ENCODE measurements at places on chromosomes 11 and 22.

- DNase-seq: no peak
Measured at GRCh38 chr22:18947905-18948304, 11.8 kb upstream of the PRODH start.

GRCh38 chr11:125108469-125108868 is 3.0 kb downstream of the TMEM218 start:
- DNase-seq: no peak

DNA sequence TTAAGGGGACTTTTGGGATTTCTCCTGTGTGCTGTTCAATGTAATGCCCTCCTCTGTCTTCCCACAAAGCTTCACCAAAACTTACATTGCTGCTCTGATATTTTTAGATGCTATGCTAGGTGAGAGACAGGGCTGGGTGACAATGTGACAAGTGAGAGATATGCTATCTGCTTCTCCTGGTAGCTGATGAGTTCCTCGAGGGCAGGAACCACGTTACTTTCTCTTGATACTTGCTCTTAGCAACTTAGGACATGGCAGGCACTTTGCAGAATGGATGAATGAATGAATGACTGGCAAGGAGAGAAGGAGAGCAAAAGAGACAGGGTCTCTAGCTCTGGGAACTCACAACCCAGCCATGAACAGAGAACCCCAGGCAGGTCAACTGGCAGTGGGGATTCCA is 115.4 kb downstream of the C11orf58 start:
- no peak for DNase-seq

- no peak for DNase-seq
Measured at GRCh38 chr11:73245461-73245860, 26.7 kb upstream of the P2RY6 start.

DNA sequence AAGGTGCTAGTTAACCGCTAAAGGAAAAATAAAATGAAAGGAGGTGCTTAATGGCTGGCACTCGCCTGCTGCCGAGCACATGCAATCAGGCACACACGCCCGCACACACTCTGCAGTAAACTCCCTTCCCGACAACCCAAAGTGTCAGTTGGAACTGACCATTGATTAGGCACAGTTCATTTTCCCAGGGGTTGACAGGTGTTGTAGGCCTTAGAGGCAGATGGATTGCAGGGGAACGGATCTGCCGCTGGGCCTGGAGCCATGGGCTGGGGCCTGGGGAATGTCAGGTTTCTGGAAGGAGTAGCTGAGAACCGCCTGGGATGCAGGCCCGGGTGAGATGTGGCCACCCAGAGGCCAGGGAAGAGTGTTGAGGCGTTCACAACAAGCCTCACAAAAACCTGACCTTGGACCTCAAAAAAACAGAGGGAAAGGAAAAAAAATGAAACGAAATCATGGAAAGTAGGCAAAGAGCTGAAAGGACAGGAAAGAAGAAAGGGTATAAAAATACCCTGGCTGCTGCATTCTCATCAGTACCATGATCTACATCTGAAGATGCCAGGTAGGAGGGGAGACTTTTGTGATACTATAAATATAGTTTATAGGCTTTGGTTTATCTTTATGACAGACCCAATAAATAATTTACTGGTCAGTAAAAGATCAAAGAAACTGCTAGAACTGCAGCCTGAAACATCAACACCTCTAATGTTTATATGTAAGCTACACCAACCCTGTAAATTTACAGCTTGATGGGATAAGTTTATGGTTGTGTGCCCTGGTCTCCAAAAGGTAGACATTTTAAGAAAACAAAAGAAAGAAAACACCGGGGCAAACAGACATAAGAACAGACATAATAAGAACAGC is 313.4 kb downstream of the BUD13 start:
- no peak for DNase-seq

GRCh38 chr11:26018336-26018735 is 313.6 kb upstream of the ANO3 start:
- DNase-seq: no peak

DNA sequence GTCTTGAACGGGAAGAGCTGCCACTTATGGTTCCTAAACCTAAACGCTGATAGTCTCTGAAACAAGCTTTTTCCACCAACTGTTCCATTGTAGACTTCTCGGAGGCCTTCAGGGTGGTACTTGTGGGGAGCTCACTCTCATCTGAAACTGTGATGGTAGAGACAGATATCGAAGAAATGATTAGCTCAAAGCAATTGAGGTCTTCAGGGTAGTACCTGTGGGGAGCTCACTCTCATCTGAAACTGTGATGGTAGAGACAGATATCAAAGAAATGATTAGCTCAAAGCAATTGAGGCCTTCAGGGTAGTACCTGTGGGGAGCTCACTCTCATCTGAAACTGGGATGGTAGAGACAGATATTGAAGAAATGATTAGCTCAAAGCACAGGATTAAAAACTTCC is 175.7 kb downstream of the SWAP70 start:
- no peak for DNase-seq

DNA sequence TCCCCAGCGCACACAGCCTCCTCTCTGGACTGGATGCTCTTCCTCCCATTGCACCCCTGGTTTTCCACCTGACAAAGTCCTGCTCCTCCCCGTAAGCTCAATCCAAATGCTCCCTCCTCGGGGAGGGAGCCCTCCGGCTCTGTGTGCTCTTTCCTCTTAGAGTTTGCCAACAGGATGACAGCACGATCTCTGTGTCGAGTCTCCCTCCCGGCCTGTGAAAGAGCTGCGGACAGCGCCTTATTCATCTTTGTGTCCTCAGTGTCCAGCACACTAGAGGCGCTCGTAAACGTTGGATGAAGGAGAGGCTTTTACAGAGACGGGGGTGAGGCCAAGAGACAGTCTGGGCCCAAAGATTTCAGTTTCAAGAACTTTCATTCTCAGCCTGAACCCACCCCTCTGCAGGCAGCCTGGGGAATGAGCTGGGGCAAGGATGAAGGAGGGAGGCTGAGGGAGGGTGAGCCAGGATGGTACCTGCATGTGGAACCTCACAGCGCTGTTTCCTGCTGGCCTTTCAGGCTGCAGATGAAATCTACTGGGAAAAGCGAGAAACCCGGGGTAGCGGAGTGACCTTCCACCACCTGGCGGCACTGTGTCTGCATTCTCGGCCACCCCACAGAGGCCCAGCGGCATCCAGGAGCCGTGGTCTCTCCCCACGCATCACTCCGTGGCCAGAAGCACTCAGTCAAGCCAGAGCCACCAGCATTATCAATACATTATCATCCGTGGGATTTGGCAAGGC is 8.5 kb upstream of the TMPRSS4 start:
- no peak for DNase-seq

- DNase-seq: no peak
Measured at GRCh38 chr11:63592975-63593395, 21.2 kb downstream of the PLAAT3 start.

DNA sequence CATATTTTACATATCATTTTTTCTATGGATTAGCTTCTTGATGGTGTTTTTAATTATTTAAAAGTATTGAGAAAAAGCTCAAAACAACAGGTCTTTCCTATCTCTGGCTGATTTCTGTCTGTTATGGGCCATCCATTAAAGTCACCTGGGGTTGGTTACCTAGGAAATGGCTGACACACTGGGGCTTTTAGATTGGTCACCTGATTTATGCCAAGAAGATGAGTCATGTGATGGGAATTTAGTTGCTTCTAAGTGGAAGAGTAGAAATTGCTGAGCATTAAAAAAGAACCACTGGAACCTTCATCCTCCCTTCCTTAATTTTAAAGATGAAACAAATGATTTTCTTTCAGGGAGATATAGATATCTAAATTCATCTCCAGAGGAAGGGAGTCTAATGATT is 48.8 kb upstream of the LARGE1 start:
- no peak for DNase-seq

- no peak for DNase-seq
Measured at GRCh38 chr22:48511211-48511610, 1316.5 kb downstream of the BRD1 start.

DNA sequence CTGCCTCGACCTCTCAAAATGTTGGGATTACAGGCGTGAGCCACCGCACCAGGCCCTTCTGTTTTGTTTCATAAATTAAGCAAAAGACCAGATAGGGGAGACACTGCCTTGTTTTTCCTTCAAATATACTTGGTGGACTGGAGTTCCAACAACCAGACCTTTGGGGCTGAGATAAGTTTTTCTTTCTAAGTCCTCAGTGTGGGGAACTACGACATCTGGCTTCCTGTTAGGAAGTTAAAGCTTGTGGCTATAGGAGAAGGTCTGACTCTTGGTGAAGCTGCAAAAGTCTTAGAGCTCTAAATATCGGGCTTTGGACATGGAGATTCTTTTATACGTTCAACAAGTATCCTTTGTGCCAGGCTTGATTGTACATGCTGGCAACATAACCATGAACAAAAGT is 64.1 kb upstream of the EED start:
- DNase-seq: no peak

DNA sequence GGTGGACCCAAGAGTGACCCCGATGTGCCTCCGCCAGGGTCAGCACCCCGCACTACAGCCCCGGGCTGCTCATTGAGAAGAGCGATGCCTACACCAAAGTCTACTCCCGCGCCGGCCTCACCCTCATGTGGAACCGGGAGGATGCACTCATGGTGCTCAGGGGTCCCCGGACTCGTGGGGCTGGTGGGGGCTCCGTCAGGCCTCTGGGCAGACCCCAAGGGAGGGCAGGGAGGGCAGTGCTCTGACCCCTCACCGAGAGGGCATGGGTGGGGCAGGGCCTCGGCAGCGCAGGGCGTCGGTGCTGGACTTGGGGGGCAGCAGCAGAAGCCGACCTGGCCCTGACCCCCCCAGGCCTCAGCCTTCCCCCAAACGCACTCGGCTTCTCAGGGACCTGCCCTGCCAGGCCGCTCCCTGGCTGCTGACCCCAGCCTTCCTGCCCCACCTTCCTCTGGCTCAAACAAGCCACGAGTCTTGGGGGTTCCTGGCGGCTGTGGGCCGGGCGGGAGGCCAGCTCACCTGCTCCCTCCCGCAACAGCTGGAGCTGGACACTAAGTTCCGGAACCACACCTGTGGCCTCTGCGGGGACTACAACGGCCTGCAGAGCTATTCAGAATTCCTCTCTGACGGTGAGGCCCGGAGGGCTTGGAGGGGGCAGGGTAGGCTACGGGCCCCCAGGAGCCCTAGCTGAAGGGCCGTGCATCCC is 2.9 kb downstream of the MUC2 start:
- DNase-seq: no peak

- no peak for DNase-seq
Measured at GRCh38 chr11:70732023-70732880, 333.9 kb downstream of the CTTN start.

DNA sequence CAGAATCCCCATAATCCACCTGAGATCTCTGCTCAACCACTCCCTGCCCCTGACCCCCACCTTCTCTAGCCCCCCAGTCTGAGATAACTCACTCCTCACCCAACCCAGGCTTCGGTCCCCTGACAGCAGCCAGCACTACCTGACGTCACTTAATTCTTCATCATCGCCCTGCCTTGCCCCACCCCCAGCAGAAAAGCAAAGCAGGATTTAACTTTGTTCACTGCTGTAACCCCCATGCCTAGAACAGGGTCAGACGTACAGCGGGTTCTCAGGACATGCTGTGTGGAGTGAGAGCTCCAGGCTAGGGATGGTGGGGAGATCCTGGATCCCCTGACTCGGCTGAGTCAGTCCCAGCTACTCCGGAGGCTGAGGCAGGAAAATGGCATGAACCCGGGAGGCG is 45.8 kb downstream of the ELFN2 start:
- no peak for DNase-seq

GRCh38 chr11:106471276-106471675 is 393.8 kb downstream of the AASDHPPT start:
- no peak for DNase-seq

DNA sequence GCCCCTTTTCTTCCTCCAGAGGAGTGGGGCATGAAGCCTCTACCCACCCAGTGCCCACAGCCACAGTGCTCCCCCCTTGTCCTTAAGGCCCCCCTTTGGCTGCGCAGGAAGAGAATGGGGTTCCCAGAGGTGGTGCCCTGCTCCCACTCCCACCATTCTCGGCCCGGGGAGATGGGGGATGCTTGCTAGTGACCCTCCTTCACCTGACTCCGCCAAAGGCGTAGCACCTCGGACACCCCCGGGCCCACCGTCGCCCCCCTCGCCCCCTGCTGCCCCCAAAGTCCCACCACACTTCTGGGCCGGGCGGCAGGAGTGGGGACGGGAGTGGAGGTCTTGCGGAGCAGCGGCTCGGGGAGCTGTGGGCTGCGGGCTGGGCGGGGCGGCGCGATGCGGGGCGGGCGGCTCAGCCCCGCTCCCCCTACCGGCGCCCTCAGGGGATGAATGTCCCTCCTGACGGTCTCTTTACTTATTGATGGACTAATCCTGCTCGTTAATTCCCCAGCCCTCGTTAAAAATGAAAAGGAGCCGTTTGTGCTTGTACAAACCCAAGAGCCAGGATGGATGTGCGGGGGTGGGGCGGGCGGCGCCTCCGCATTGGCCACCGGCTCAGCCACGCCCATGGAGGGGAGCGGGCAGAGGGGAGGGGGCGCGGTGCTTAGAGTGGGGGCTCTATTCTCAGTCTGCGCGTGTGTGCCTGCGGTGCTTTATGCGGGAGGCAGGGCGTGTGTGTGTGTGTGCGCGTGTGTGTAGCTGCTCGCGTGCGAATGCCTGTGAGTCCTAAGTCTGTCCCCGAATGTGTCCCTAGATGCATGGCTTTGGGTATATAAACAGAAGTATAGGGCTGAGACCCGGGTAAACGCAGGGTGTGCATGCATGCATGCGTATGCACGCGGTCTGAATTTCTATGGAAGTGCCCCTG is 25.6 kb downstream of the SYT7 start:
- no peak for DNase-seq

- DNase-seq: no peak
Measured at GRCh38 chr11:120239713-120240640, at the start of gene POU2F3. POU2F3 (plus strand) TSS chr11:120240140; CDS start chr11:120240344, 204 bp downstream.

DNA sequence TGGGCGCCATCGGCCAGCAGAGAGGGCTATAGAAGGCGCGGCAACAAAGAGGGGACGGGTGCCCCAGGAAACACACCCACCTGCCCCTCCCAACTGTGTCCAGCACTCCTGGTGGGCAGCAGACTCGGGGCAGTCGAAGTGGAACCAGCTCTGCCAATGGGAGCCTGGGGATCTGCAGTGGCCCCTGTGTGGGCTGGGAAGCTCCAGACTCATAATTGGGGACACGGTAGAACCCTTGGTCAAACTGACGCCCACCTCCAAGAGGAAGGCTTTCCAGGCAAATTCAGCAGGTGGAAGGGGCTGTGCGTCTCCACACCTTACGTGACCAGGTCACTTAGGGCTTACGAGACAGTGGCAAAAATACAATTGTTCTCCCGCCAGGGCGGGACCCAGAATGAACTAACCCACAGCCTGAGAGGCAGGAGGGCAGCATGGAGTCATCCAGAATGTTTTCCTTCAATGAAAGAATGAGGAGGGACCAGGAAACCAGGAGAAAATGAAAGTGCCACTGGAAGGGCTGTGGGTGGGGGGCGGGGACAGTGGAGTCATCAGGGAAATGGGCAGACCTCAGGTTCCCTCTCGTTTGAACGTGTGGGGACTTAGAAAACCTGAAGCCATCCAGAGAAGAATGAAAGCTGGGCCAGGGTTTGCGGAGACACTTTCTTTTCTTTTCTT is 53.2 kb upstream of the SHANK2 start:
- DNase-seq: no peak

Measured in CD4-positive, alpha-beta T cell treated with Interleukin-2 at 100 ng/mL for 4 hours (primary cell).